ENCODE measurements at places on chromosomes 16 and 17.

- no peak for DNase-seq
Measured at GRCh38 chr16:81539009-81539758, 94.6 kb downstream of the CMIP start.

- no peak for DNase-seq
Measured at GRCh38 chr17:68359791-68360535, 68.7 kb downstream of the ARSG start.

DNA sequence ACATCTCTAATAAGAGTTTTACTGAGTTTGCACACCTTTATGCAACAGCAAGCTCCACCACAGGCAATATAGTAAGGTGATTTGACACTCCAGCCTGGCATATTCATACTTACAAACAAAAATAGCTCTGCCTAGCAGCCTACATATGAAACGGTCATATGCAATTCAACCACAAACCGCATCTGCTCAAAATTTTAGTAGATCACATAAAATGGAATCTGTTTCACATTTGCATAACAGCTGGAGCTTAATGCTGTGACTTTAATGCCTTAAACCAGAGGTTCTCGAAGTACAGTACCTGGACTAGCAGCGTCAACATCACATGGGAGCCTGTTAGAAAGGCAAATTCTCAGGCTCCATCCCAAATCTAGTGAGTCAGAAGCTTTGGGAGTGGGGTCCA is 578.4 kb downstream of the CDH11 start:
- no peak for DNase-seq

- peak; percentile 75 for DNase-seq
Measured at GRCh38 chr16:31477220-31478216, 5.4 kb upstream of the SLC5A2 start.

GRCh38 chr17:19284005-19284959 is 47.1 kb downstream of the EPN2 start:
- no peak for DNase-seq

- peak; percentile 89 for DNase-seq
Measured at GRCh38 chr17:21041741-21042457, 912 bp downstream of the USP22 start.

- DNase-seq = no peak
Measured at GRCh38 chr17:31559584-31560501, 168.4 kb downstream of the RAB11FIP4 start.

DNA sequence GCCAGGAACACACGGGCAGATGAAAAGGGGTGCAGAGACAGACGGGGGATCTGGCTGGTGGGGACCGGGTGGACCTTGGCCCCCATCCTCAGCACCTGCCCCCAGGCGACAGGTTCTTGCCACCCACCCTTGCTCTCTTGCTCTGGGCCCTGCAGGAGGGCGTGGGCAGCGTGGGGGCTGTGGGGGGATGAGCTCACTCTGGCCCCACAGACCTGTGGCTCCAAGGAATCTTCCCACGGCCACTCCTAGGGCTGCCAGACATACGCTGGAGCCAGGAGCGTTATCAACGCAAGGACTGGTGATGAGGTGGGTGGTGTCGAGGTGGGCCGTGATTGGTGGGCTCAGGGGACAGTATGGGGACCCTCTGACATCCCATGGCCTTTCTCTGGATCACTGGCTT is 6.3 kb downstream of the CTRB1 start:
- DNase-seq = no peak

DNA sequence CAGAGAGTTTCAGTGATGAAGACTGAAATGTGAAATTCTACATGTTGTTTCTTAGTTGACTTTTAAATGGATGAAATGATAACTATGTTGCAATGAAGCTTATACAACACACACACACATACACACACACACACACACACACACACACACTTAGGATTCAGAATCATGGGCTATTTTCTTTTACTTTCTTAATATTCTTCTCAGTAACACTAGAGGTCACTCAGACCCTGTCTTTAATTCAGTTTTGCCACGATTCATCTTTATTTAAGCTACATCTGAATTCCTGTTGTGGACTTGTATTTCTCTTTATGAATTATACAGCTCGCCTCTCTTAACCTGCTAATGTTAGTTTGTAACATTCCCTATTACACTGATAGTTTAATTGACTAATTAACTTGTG is 109.6 kb upstream of the GOT2 start:
- DNase-seq = no peak

DNA sequence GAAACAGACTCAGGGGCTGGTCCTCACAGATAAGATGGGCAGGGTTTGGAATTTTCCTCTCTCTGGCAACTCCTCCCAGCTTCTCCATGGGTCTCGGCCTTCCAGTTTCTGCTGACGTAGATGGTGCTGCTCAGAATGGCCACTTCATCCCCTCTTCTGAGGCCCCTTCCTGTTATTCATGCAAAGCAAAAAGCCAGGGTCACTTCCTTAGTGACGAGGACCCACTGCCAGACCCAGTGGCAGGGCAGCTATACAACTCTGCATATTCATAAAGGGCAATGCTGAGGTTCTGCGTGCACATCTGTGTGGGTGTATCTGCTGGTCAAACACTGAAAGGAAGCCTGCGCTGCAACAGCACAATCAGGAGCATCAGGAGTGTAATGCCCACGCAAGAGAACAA is 108.8 kb downstream of the WSCD1 start:
- DNase-seq = no peak

DNA sequence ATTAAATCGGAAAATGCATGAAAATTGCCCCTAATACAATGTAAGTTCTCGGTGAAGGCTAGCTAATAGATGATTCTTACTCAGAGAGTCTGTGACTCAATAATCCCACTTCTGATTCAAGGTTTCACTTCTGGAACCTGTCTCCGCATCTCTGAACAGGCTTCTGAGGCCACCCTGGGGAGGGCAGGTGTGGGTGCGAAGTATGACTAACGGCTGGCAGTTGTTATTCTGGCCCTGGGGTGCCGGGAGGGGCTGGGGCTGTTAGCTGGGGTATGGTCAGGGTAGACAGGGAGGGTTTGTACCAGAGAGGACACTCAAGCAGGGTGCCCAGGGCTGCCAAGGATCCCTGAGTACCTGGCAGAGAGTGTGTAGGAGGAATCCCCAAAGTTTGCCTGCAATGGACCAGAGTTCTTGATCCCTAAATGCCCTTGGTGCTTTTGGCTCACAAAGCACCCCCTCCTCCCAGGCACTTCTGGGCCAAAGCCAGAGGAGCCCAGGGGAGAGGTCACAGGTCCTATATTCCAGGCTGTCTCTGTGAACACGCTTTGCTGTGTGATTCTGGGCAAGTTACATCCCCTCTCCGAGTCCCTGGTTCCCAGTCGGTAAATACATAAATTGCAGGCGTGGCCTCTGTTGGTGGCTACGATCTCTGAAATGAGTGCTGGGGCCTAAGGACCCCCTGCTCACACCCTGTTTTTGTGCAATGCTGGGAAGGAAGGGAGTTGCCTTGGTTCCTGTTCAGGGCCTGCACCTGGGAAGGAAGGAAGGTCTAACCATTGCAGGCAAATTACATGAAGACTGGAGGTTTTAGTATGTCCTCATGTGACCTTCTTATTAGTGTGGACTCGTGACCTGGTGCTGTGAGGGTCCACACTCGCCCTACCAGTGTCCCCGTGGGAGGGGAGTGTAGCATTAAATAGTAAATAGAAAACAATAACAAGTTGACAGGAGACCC is 49.9 kb upstream of the CPNE2 start:
- DNase-seq = peak; percentile 93

DNA sequence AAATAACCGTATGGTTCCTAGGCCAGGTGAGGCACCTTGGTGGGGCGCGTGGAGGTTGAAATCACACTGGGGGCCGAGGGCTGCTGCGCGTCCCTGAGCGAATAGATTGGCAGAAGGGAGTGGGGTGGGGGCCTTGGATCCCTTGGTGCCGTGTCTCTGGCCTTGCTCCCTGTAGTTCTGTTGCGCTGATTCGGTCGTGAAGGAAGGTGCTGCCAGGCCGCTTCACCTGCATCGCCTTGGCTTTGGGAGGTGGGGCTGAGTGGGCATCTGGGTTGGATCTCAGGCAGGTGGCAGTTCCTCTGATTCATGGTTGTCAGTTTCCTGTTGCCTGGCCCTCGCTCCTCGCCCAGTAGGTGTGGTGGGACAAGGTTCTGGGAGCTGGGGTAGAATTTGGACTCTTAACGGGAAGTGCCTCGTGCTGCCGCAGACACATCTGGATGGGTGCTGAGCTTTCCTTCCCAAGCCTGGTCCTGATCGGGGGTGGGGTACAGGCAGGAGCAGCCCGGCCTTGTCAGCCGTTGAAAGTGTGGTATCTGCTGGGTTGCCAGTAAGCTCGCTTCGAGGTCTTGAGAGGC is 30.1 kb downstream of the PGS1 start:
- no peak for DNase-seq

DNA sequence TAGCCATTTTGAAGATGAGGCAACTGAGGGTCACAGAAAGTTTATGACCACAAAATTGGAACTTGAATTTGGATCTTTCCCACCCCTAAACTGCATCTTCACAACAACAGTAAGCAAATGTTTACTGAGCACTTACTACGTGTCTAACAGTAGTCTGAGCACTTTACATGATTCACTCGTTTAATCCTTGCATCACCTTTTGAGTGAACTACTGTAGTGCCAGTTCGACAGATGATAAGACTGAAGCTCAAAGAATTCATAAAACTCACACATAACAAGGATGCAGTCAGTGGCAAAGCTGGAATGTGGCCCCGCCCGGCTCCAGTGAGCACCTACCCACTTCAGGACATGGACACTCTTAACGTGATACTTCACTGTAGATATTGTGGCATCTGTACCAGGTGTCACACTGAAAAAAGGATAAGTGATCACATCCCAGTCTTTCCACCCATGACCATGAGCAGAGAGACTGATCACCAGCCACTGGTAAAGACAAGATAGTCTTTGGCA is 36.0 kb upstream of the HLF start:
- no peak for DNase-seq

GRCh38 chr17:71453876-71454422 is 666.9 kb upstream of the SOX9 start:
- no peak for DNase-seq

GRCh38 chr17:2435181-2435741 is 34.4 kb upstream of the MNT start:
- DNase-seq = no peak

DNA sequence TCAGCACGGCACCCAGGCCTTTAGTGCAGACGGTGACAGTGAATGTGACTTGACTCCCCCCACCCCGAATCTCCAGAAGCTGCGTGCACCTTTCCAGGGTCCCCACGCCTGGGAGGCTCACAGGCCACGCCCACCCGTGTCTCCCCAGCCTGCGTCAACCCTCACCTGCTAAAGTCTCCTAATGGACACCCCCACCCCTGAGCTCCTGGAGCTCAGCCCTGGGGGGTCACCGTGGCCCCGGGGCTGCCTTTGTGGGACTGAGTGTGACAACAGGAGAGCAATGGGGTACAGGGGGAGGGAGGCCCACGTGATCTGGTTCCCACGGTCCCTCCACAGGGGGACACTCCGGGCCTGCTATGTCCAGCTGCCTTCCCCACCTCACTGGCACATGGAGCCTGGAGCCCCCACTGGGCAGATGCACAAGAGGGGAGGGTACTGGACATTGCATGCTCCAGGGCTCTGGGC is 7.4 kb upstream of the FASN start:
- DNase-seq = no peak

DNA sequence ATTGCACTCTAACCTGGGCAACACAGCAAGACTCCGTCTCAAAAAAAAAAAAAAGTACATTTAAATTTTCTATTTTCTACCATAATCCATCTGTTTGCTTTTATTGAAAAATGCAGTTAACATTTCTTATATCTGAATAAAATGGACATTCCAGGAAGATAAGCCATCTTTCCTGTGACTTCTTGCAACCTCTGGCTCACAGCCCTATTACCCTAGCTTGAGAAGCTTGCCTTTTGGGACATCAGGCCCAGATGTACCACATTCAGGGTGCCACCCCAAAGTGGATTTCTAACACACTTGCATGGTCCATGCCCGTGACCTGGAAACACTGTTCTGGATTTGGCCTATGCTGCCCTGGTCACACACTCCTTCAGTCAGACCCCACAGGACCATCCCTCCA is 30.1 kb upstream of the DDX52 start:
- no peak for DNase-seq

DNA sequence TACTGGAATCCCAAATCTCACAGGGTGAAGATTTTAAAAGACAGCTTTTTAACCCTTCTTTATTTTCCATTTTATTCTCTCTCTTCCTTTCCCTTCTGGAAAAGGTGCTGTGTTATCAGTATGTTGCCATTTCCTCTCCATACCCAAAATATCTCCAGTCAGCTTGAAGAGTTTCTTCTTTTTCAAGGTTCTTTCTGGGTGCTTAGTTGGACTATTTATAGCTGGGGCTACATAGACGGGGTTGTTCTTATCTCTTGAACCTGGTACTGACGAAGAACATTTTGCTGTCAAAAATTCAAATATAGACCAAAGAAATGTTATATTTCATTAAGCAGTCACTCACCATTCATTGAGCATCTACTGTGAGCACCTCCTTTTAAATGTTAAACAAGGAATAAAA is 48.6 kb downstream of the IST1 start:
- DNase-seq = no peak

DNA sequence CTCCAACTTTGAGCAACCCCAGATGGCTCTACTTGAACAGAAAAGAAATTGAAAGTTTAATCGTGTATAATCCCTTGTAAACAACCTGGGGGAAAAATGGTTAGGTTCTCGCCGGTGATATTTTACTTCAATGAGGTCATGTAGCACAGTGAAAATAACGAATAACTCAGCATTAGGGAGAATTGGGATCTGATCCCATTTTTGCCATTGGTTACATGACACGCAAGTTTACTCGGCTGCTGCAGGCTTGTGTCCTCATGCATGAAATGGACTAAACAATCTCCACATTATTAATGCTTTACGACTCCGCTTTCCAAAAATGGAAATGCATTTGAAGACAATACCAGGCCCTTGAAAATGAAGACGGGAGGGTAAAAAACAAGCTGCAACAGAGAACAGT is 45.5 kb upstream of the LRRC37A3 start:
- no peak for DNase-seq

DNA sequence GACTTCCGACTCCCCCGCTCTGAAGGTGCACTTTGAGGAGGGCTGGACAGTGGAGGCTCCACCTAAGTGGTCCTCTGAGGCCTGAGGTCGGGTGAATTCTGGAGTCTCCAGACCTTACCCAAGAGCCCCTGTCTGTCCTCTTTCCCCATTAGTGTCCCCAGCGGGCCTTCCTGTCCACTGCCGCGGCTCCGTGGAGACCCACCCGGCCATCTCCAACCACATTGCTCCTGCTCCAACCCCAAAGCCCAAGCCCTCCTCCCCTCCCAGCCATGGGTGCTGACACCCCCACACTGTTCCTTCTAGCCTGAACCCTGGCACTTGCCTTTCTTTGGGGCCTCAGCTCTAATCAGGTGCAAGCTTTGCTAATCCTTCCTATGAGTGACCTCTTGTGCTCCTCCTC is 283.1 kb upstream of the TNRC6C start:
- DNase-seq = peak; percentile 42

GRCh38 chr16:53953336-53953735 is 249.4 kb downstream of the FTO start:
- DNase-seq = no peak

- DNase-seq = no peak
Measured at GRCh38 chr17:80229011-80229410, 8.8 kb downstream of the SLC26A11 start.

DNA sequence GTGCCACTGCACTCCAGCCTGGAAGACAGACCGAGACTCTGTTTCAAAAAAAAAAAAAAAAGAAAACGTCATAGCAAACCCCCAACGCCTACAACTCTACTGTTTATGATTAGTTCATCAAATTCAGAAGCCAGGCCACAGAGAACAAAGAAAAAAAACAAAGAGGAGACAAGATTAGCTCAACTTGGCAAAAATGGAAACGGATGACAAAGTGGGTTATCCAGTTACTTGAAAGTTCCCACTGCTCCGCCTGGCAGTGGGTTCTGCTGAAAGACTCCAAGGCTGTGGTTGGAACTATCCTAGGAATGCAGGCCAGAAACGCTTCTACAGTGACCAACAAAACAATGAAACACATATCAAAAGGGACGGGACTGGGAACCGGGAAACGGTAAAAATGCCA is 53.1 kb downstream of the MRM3 start:
- no peak for DNase-seq
